ENCODE measurements at places on chromosomes 3 and 15. TPM values are rescaled to one million over a fixed set of nuclear protein-coding genes. Genes with fewer than 3 reads are reported as not detected.
A peak's percentile ranks its signal among the peaks of the same experiment; 100 is the strongest.

DNA sequence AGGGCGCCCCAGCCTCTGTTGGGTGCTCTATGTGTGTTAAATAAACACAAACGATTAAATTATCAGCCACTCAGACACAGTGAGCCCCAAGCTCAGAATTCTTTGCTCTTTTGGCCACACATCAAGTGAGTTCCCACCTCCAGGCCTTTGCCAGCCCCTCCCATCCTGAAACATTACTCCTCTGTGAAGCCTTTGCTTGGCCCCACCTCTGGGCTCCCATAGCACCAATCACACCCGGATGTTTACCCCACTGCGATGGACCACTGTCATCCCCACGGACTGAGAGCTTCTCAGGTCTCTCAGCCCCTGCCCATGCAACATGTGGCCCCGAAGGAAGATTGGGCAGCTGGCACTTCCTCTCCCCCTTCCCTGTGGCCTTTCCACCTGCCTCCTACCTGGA lies 85.1 kb downstream of the NUP210 start:
- no peak for DNase-seq

DNA sequence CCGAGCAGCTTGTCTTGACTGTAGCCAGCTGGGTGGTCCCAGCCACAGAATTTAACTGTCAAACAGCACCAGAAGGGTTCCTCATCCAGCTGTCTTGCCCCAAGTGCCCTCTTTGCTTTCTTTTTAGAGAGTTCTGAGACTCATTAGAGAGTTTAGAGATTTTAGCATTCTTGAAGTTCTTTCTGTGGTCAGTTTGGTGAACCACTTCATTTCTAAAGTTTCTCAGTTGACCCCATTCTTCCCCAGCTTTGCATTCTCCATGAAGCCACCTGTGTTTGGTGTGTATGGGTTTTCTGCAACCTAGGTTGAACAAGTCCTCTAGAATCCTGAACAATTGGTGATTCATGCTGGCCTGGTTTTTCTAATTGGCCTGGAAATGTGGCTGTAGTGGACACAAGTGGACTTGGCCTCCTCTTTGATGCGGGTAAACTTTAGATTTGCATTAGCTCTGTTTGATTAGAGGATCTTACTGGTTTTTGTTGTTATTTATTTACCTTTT lies 33.7 kb downstream of the FLNB start:
- DNase-seq, result no peak

DNA sequence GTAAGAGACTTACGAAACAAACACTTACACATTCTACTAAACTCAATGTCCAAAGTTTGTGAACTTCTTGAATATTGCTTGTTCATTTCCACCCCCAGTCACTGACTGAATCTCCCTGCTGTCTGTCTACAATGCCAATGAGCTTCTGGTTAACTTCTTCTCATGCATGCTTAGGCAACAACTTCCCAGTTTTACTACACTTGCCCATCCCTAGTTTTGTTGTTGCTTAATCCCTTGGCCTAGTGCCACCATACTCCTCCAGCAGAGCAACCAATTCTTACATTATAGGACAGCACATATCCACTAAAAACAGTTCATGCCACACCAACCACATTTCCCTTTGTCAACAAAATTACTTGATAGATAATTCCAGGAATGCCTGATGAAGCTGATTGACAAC lies 40.9 kb upstream of the CCR2 start:
- no peak for DNase-seq

DNA sequence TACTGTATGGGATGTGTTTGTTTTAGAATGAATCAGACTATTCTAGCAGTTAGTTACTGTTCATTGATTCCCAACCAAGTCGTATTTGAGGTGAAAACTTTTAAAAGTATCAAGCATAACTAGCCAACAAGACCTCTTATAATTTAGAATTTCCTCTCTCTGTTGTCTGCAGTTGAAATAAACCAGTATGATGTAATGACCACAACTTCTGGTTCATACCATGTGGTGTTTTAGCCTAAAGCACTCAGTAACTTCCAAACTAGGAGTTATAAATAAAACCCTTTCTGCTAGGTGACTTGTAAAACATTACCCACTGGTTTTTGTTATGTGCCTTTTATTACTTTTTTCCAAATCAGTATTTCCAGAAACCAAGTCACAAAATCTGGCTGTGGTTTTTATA lies 19.8 kb upstream of the P2RY12 start:
- DNase-seq, result no peak

DNA sequence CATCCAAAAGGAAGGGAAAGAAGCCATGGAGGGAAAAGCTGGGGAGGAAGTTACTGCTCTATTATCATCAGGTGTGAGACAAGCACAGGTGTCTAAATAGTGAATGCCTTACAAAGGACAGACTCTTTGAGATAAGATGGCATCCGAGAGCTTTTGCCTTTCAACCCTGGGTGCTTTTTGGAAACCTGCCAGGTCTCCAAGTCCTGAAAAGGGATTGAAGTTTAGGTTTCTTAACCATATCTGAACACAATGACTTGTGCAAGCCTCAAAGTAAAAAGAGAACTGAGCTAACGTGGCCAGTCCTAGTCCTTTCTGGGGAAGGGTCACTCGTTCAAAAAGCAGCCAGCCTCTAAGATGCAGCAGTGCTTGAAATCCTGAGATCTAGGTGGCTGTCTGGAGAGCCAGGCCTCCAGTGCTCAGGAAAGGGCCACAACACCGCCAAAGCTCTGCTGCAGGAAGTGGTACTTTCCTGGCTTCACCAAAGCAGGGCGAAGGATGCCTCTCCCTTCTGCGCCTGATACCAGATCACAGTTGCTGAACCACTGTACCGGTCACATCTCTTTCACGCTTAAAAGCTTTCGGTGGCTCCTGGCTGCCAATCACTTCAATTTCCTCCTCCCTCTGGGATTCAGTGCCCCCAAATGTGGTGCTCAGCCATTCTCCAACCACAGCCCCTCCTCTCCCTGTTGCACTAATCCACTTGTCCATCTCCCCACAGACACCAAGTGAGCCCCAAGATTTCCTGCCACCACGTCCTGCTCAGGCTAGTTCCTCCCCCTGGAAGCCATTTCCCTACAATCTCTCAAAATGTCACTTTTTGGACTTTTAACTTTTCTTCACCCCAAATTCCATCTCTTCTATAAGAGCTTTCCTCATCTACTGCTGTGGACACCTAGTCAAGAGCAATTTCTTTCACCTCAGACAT lies 104.1 kb upstream of the LPP start:
- no peak for DNase-seq

- DNase-seq, result peak; percentile 86
Observed at GRCh38 chr15:35751413-35752133, 205.6 kb upstream of the DPH6 start.

GRCh38 chr3:160828880-160829279 lies 72.8 kb downstream of the PPM1L start:
- no peak for DNase-seq

DNA sequence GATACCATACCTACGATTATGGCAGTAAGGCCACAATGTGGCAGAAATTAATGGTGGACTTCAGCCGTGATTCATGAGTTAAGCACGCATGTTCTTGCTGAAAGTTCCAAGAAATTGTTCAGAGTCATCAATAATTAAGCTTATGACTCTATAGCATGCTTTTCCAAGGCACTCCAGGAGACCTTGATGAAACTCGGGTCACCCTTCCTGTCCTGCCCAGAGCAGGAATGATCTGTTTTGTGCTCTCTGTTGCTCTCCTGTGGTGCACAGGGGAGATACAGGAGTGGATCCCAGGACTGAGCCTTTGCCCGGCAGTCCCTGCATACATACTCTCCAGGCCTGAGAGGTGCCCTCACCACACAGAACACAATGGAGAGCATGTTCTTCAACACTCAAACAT lies 141.6 kb upstream of the SLC2A2 start:
- no peak for DNase-seq

- DNase-seq, result no peak
Observed at GRCh38 chr3:167350245-167350862, 29.7 kb downstream of the ZBBX start.

GRCh38 chr3:53113293-53114010 lies 16.8 kb downstream of the RFT1 start:
- peak; percentile 86 for DNase-seq

GRCh38 chr3:49839193-49839809 lies 17.1 kb downstream of the TRAIP start:
- peak; percentile 87 for DNase-seq

DNA sequence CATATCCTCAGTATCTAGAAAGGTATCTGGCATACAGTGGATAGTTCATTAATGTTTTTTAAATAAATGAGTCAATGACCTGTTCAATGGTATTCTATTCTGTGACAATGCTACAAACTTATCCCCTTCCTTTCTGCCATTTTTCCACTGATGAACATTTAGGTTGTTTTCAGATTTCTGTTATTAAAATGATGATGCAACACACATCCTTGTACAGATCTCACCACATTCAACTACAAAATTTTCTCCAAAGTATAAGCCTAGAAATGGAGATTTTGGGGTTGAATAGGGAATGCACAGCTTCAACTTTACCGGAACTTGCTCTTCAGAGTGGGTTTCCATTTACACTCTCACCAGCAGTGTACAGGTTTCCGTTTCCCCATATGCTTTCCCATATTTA lies 210.2 kb downstream of the ISL2 start:
- no peak for DNase-seq

GRCh38 chr15:79091204-79091867 lies 756 bp upstream of the RASGRF1 start:
- DNase-seq, result no peak

The TMEM207 gene
- total RNA-seq, result not detected

The LRRC15 gene
- total RNA-seq, result not detected

The ERICH6 gene
- total RNA-seq, result 0.35 TPM

The OR5K2 gene
- not detected for total RNA-seq

The SELENOS gene
- 31.6 TPM for total RNA-seq

The ROBO1 gene
- 16.2 TPM for total RNA-seq

The CD200 gene
- total RNA-seq, result 3.8 TPM

All from right cardiac atrium (tissue), 5 donors.